Activated CD4-positive, alpha-beta memory T cell treated with anti-CD3 and anti-CD28 coated beads, Interleukin-2, amount 10 ng/mL, durations not matched to agents 7 days and 5 days (primary cell): ENCODE measurements at places on chromosomes 6 and 20.

- no peak for DNase-seq
Observed at GRCh38 chr20:8413691-8414090, 281.6 kb downstream of the PLCB1 start.

- DNase-seq = no peak
Observed at GRCh38 chr6:116152620-116153019, 26.7 kb upstream of the COL10A1 start.

GRCh38 chr6:168473197-168473596 is 32.2 kb downstream of the SMOC2 start:
- DNase-seq = no peak

DNA sequence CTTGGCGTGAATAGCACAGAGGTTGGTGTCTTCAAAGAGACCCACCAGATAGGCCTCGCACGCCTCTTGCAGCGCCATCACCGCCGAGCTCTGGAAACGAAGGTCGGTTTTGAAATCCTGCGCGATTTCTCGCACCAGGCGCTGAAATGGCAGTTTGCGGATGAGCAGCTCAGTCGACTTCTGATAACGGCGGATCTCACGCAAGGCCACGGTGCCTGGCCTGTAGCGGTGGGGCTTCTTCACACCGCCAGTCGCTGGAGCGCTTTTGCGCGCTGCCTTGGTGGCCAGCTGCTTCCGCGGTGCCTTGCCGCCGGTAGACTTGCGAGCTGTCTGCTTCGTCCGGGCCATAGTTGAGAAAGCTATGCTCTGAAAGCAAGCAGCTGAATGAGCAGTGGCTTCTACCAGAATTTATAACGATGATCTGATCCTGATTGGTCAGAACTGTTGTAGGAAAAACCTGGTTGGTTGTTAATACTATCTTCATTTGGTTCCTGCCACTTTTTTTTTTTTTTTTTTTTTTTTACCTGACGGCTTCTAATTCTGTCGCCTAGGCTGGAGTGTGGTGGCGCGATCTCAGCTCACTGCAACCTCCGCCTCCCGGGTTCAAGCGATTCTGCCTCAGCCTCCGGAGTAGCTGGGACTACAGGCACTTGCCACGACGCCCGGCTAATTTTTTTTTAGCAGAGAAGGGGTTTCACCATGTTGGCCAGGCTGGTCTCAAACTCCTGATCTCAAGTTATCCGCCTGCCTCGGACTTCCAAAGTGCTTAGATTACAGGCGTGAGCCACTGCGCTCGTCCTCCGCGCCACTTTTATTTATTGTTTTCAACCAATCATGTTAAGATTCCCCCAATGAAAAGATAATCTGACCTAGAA is 21.5 kb downstream of the OR2B2 start:
- peak; percentile 89 for DNase-seq

GRCh38 chr6:159655409-159655988 is 37.5 kb downstream of the SOD2 start:
- no peak for DNase-seq
